Type B pancreatic cell (in vitro differentiated cells): ENCODE measurements at places on chromosomes 5 and 9. TPM values are rescaled to one million over a fixed set of nuclear protein-coding genes. Genes with fewer than 3 reads are reported as not detected.

The IGFBPL1 gene
- 9.7 and 26.7 TPM in 2 replicates for total RNA-seq

The GRIA1 gene
- 0.86 and 18.0 TPM in 2 replicates for total RNA-seq

The CDKN2B gene
- 18.4 and 64.0 TPM in 2 replicates for total RNA-seq

The GFPT2 gene
- total RNA-seq = 1.1 and 17.6 TPM in 2 replicates

The ARL14EPL gene
- total RNA-seq = not detected in 2 replicates
